Right ventricle myocardium superior (tissue), 1 donor: ENCODE measurements at places on chromosomes 12 and 14. TPM values are rescaled to one million over a fixed set of nuclear protein-coding genes. Genes with fewer than 3 reads are reported as not detected.

GRCh38 chr12:109512608-109513007 lies 35.2 kb downstream of the UBE3B start:
- DNase-seq = no peak

Gene NOVA1
- 2.4 TPM for total RNA-seq

Gene AGAP2
- total RNA-seq = 6.6 TPM

- DNase-seq = no peak
Observed at GRCh38 chr12:89856431-89856830, 147.8 kb upstream of the ATP2B1 start.

GRCh38 chr12:117816-118345 lies 51.3 kb downstream of the IQSEC3 start:
- no peak for DNase-seq
